ENCODE measurements at places on chromosomes 11 and 22.

DNA sequence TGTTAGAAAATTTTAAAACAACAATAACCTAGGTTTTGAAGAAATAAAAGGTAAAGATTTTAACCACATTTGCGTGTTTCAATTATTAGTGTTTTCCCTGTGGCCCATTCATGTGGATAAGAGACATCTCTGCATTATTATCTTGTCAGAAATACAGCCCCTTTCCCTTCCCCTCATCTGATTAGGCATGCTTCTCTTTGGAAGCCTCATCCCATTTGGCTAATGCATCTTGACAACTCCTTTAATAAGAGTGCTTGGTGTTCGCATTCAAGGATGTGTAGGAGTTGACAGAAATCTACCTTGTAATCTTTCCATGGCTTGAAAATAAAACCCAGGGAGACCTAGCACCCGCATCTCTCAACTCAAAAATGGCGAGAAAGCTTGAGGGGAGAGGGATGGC, 635.5 kb downstream of the NTM start:
- DNase-seq = no peak

DNA sequence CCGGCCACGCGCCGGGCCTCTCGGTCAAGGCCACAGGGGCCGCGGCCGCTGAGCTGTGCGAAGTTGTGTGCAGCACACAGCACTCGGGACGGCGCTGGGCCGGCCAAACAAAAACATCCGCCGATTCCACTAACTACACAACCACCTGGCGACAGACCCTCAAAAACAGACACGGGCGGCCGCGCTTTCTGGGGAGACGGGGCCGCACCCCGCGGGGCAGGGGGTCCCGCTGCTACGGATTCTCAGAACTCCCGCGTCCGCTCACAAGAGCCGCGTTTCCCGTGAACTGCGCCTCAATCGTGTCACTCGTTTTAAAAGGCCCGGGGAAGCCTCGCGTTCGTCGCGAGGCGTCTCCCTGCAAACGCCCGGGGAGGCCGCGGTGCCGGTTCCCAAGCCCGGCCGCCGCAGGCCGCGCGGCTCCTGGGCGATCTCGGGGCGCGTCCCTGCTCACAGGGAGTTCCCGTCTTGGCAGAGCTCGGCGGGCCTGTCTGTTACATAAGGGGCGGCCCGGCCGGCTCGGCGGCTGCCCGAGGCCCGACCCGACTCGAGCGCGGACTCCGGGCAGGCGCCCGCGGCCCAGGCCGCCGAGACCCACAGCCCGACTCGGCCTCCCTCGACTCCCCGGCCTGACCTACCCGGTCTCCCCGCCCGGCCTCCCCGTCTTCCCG, 936 bp downstream of the BRD1 start:
- DNase-seq = no peak

DNA sequence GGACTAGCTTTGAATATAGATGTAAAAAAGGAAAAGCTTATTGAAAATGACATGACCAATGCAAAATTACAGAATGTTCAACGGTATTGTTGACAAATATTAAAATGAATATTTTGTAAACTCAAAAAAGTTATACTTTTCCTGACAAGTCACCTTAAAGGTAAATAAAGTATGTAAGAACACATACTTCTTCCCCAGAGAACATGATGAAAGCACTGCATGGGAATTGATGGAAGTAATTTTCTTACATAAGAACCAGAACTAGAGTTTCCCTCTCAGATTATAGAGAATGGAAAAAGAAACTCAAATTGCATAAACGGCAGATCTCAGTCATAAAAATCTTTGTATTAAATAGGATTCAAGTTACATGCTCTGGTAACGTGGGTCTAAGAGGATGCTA, at the start of gene OR4P4:
TSS of gene OR4P4 (plus strand) at position 301 of the 400 bp plus-strand sequence.
- no peak for DNase-seq

DNA sequence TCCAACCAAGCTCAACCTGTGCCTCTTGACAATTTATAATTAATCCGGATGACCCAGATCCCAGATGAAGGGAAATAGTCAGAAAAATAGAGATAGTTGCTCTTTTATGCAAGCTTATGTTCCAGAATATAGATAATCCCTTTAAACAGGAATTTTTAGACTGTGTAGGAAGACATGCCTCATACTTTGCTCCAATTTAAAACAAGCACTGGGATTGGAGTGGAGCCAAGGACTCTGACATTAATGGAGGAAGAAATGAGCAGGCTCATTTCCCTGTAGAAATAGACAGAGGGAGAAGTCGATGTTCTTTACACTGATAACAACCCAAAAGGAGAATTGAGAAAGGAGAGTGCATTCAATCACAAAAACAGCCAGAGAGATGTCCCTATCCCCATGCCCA, 70.1 kb upstream of the LRRC55 start:
- DNase-seq = no peak

- DNase-seq = no peak
These were observed 9.2 kb upstream of the NAA40 start for GRCh38 chr11:63929616-63930015.

All from stimulated activated CD8-positive, alpha-beta memory T cell treated with anti-CD3 and anti-CD28 coated beads, Interleukin-4, amount 100 ng/mL, for 1 hour (primary cell).